ENCODE measurements at places on chromosomes 5 and 9. TPM values are rescaled to one million over a fixed set of nuclear protein-coding genes. Genes with fewer than 3 reads are reported as not detected.
A peak's percentile ranks its signal among the peaks of the same experiment; 100 is the strongest.

Gene ICE1
- total RNA-seq: 30.6 TPM

Gene CA9
- not detected for total RNA-seq

Gene CACNA1B
- total RNA-seq: 0.11 TPM

Gene RMI1
- total RNA-seq: 10.8 TPM

Gene PCDHGA9
- total RNA-seq: 4.4 TPM

Gene CKMT2
- not detected for total RNA-seq

Gene GMCL2
- total RNA-seq: not detected

DNA sequence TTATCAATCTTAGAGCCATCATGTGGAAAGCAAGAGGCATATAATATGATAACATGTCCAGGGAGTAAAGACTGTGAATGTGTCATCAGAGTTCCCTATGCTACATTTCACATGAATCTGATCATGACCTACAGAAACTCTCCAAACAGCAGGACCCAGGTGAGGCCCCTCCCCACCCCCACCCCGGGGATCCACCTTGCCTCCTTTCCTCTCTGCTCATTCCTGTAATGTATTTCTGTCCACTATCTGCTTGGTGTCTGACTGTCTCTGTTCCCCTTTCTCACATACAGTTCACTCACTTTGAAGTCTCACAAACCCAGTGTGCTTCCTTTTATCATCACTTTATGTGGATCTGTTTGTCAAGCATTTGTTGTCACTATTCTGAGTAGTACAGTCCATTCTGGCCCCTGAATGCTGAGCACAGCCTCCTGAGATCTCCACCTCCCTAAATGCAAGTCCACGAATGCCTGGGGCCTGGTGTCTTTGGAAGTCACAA, 76.4 kb upstream of the SMARCA2 start:
- no peak overlapping the region for H3K27ac ChIP-seq
- no peak for DNase-seq
- H3K27me3 ChIP-seq: no peaks in the 10 kb centered on the region
- no peaks in the 10 kb centered on the region for H3K36me3 ChIP-seq
- no peak overlapping the region for H3K4me3 ChIP-seq

- H3K36me3 ChIP-seq: no peaks in the 10 kb centered on the region
- no peak for DNase-seq
- no peak overlapping the region for H3K4me3 ChIP-seq
Measured at GRCh38 chr5:174972291-174972690, 247.9 kb downstream of the MSX2 start.

- H3K27me3 ChIP-seq: no peaks in the 10 kb centered on the region
- DNase-seq: no peak
- no peak overlapping the region for H3K27ac ChIP-seq
- H3K4me1 ChIP-seq: peaks cover 16% of the 10 kb centered on the region
- no peak overlapping the region for H3K4me3 ChIP-seq
- no peaks in the 10 kb centered on the region for H3K36me3 ChIP-seq
Measured at GRCh38 chr5:178470760-178471025, 119.5 kb downstream of the COL23A1 start.

DNA sequence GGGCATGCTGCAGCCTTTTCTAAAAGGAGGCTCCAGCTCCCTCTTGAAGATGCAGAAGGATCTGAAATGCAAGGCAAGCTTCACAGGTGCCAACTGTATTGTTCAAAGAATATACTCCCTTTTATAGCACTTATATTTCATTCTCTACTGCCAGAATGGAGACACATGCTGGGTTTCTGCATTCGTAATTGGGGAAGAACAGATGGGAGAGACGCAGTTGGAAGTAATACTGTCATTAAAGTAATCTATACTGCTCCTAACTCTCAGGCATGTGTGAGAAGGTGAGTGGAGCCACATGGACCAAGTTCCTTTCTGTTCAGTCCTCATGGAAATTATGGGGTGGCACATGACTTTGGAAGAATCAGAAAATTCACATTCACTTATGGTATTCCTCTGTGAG, 226.4 kb downstream of the TRIM32 start:
- DNase-seq: no peak
- no peaks in the 10 kb centered on the region for H3K27me3 ChIP-seq
- H3K36me3 ChIP-seq: no peaks in the 10 kb centered on the region
- H3K27ac ChIP-seq: no peak overlapping the region
- no peak overlapping the region for H3K4me3 ChIP-seq

DNA sequence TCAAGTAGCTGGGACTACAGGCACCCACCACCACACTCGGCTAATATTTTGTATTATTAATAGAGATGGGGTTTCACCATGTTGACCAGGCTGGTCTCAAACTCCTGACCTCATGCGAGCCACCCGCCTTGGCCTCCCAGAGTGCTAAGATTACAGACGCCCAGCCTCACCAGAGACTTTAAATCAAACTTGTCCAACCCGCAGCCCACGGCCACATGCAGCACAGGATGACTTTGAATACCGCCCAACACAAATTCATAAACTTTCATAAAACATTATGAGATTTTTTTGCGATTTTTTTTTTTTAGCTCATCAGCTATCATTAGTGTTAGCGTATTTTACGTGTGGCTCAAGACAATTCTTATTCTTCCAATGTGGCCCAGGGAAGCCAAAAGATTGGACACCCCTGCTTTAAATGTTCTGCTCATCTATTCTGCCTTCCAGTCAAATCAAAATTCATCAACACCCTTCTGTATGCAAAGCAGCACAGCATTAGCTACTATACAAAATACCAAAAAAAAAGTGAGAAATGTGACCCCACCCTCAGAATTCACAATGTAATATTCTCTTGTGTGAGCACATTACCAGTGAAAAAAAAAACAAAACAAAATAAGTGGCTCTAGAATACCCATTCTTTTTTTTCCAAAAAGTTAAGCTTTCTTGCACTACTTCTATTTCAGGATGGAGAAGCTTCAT, 42.7 kb upstream of the CDC42SE2 start:
- H3K4me3 ChIP-seq: no peak overlapping the region
- H3K27me3 ChIP-seq: no peaks in the 10 kb centered on the region
- no peaks in the 10 kb centered on the region for H3K36me3 ChIP-seq
- no peak overlapping the region for H3K27ac ChIP-seq

DNA sequence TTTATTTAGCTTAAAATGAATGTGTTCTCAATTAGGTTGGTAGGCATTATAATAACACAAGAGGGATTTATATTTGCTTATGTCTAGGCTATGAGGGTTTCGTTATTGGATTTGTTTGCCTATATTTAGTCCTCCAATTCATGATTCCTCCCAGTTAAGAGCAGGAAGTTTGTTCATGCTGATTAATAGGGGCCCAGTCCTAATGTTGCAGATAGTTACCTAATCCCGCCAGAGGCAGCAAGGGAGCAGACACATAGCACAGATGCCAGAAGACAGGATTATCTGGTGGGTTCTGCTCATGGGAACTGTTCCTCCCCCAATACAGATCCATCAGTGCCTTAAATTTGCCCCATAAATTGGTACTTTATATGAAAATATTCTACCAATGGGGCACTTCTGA, 100.8 kb upstream of the TLE4 start:
- no peaks in the 10 kb centered on the region for H3K36me3 ChIP-seq
- no peaks in the 10 kb centered on the region for H3K27me3 ChIP-seq
- no peak overlapping the region for H3K4me3 ChIP-seq
- DNase-seq: no peak

DNA sequence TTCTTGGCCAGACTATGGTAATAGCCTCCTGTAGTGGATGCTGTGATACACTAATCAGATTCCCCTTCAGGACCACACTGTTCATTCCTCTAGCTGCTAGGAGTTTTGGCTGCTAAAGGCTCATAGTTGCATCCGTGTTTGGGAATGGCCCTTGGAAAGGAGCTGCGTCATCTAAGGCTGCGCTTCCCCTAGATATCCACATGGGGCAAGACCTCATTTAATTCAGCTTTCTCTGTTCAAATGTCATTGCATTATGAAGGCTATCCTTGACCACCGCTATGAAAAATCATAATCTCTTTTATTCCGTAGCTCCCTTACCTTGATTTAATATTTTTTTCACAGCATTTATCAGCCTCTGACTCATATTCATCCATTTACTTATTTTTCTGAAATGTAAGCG, 258.3 kb upstream of the NR4A3 start:
- no peaks in the 10 kb centered on the region for H3K36me3 ChIP-seq
- H3K27me3 ChIP-seq: no peaks in the 10 kb centered on the region
- peak; percentile 4 for DNase-seq
- no peak overlapping the region for H3K27ac ChIP-seq

DNA sequence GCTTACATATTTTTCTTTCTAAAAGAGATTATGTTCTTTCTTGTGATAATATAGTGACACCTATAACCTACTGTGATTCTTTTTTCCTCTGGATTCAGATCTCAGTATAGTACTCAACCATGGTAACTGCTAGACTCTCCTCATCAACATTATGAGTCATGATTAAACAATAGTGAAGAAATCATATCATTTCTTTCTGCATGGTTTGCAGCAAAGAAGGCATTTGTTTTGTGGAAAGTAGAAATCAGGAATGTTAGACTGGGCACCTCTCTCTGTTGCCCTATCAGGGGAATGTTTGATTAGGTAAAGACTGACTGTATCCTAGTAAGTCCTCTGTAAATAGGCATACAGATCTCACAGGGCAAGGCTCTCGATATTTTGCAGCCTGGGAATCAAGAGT, 25.6 kb upstream of the SMC2 start:
- no peaks in the 10 kb centered on the region for H3K4me1 ChIP-seq
- no peaks in the 10 kb centered on the region for H3K36me3 ChIP-seq
- H3K27ac ChIP-seq: no peak overlapping the region
- no peak for DNase-seq

GRCh38 chr5:25544652-25545249, 900.0 kb upstream of the CDH10 start:
- peak; percentile 63 for DNase-seq
- H3K27ac ChIP-seq: no peak overlapping the region
- no peaks in the 10 kb centered on the region for H3K27me3 ChIP-seq
- no peaks in the 10 kb centered on the region for H3K36me3 ChIP-seq
- no peaks in the 10 kb centered on the region for H3K4me1 ChIP-seq

DNA sequence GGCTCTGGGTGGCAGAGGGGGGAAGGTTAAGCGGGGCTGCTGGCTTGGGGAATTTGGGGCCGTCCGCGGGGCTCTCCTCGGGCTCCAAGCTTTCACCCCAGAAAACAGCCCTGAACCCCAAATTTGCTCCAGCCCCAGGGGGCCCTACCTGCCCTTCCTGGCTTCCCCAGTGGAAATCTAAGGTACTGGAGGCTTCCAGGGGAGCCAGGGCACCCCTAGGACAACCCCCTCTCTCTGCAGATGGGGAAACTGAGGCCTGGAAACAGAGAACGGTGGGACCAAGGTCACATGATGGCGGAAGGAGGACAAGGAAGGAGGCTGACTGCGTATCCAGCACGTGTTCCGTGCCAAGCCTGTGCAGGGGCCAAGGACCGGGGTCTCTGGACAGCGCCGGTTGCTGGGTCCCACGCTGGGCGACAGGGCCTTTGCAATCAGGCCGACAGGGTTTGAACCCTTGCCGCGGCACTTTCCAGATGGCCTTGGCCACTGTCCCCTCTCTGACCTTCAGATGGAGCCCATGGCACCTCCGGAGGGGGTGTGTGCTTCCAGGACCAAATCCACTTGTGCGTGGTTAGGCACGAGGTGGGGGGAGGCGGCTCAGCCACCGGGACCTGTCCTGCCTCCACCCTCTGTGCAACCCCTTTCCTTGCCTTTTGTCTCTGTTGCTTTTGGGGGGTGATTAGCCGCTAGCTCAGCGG, 183.1 kb downstream of the C9orf50 start:
- no peak for DNase-seq
- H3K4me1 ChIP-seq: peaks cover 10% of the 10 kb centered on the region
- no peak overlapping the region for H3K27ac ChIP-seq
- H3K4me3 ChIP-seq: peak overlapping the region; percentile 42
- H3K36me3 ChIP-seq: no peaks in the 10 kb centered on the region

DNA sequence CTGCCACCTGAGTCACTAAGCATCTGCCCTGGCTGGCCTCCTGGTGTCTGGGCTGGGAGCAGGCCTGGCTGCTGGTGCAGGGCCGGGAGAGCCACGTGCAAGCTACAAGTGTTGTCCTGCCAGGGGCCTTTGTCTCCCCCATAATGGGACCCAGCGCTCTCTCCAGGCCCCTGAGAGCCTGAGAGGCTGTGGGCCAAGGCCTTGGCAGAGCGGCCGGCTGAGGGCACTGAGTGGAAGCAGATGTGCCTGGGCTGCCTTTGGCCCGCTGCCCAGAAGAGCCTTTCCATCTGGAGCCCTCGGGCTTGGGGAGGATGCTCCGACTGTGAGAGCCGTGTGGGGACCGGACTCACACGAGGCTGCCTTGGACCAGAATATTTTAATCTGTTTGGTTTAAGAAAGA, 185.5 kb downstream of the RGS3 start:
- H3K36me3 ChIP-seq: no peaks in the 10 kb centered on the region
- no peaks in the 10 kb centered on the region for H3K27me3 ChIP-seq
- no peaks in the 10 kb centered on the region for H3K4me1 ChIP-seq
- no peak overlapping the region for H3K27ac ChIP-seq
- DNase-seq: no peak

- DNase-seq: no peak
- H3K36me3 ChIP-seq: no peaks in the 10 kb centered on the region
- no peak overlapping the region for H3K4me3 ChIP-seq
- no peak overlapping the region for H3K27ac ChIP-seq
- H3K4me1 ChIP-seq: no peaks in the 10 kb centered on the region
- no peaks in the 10 kb centered on the region for H3K27me3 ChIP-seq
Measured at GRCh38 chr5:153700940-153701339, 210.5 kb downstream of the GRIA1 start.

DNA sequence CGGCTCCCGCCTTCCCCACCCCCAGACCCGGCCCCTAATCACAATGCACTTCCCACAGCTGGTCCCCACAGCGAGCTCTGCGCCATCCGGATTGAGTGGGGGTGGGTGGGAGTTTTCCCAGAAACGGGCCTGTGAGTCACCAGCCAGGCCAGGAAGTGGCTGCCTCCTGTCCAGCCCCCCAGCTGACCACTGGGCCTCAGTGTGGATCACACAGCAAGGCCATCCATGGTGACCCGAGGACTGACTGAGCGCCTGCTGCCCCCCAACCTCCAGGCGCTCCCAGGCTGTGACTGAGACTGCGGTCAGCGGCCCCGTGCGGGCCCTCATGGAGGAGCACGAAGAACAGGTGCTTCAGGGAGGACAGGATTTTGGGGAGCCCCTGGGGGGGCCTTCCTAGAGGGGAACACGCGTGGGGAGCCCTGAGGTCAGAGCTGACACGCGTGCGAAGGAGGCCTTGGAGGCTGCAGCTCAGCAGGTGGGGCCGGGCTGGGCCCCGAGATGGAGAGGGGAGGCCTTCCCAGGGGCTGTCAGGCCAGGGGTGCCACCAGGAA, 48.3 kb upstream of the EGFL7 start:
- H3K27me3 ChIP-seq: no peaks in the 10 kb centered on the region
- H3K27ac ChIP-seq: no peak overlapping the region
- DNase-seq: no peak

GRCh38 chr5:6576861-6577501, 55.9 kb downstream of the NSUN2 start:
- DNase-seq: peak; percentile 54
- no peak overlapping the region for H3K4me3 ChIP-seq
- no peaks in the 10 kb centered on the region for H3K4me1 ChIP-seq
- H3K36me3 ChIP-seq: no peaks in the 10 kb centered on the region
- no peak overlapping the region for H3K27ac ChIP-seq
- H3K27me3 ChIP-seq: no peaks in the 10 kb centered on the region

GRCh38 chr5:110087829-110088228, 398.1 kb downstream of the MAN2A1 start:
- H3K4me1 ChIP-seq: no peaks in the 10 kb centered on the region
- no peak for DNase-seq
- no peaks in the 10 kb centered on the region for H3K36me3 ChIP-seq
